ENCODE measurements at places on chromosomes 2 and 18.

DNA sequence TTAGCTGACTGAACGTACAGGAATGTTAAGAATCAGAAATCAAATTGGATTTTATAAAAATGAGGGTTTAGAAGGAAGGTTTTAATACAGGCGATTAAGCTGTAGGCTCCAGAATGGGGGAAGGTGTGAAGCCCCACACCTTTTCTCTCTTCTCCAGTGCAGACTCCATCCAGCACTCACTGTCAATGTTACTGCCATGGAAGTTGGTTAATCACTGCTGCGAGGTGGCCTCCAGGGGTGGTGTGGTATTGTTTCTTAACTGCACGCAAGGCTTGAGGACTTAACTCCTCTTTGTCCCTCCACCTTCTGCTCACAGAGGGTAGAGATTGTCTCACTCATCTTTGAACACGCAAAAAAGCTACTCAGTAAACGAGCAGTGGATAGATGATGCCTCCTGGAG is 26.9 kb upstream of the YWHAQ start:
- no peak for DNase-seq

DNA sequence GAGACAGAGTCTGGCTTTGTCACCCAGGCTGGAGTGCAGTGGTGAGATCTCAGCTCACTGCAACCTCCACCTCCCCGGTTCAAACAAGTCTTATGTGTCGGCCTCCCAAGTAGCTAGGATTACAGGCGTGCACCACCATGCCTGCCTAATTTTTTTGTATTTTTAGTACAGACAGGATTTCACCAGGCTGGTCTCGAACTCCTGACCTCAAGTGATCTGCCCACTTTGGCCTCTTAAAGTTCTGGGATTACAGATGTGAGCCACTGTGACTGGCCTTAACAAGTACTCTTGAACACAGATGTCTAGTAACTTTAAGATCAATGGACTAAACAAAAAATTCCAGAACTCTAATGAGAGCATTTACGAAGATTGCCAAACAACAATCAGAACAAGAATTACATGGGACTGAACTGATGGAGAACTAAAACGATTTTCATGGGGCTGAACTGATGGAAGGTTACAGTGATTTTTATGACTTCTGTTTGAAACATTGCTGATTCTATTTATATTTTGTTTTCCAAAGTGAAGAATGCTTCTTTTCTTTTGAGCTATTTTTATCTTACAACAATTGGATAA is 46.5 kb upstream of the ST3GAL5 start:
- DNase-seq: no peak

DNA sequence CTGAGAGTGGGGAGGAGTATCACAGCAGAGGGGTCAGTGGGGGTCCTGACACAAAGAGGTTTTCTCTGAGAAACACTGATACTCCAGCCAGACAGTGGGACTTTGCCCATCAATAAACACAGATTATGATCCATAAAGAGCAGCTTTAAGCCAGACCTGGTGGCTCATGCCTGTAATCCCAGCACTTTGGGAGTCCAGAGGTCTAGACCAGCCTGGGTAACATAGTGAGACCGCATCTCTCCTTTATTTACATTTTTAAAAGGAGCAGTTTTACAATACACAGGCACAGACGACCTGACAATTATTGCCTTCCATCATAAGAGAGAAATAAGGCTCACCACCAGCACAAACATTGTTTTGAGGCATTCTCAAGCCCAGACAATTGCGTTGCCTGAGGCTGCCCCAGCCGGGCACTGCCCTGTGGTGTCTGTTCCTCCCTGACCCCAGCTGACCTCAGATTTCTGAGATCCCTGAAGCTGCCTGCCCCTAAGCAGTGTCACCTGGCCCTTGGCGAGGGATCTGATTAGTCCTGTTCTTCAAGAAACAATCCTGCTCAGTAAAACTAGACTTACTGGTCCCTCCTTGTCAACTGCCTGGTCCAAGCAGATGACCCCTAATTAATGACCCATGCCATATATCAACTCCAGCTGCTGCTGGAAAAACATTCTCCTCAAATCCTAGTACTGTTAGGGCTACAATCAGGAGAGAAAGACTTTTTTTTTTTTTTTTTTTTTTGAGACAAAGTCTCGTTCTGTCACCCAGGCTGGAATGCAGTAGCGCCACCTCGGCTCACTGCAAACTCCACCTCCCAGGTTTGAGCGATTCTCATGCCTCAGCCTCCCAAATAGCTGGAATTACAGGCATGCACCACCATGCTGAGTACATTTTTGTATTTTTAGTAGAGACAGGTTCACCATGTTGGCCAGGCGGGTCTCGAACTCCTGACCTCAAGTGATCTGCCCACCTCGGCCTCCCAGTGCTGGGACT is 59.4 kb upstream of the SOS1 start:
- no peak for DNase-seq

DNA sequence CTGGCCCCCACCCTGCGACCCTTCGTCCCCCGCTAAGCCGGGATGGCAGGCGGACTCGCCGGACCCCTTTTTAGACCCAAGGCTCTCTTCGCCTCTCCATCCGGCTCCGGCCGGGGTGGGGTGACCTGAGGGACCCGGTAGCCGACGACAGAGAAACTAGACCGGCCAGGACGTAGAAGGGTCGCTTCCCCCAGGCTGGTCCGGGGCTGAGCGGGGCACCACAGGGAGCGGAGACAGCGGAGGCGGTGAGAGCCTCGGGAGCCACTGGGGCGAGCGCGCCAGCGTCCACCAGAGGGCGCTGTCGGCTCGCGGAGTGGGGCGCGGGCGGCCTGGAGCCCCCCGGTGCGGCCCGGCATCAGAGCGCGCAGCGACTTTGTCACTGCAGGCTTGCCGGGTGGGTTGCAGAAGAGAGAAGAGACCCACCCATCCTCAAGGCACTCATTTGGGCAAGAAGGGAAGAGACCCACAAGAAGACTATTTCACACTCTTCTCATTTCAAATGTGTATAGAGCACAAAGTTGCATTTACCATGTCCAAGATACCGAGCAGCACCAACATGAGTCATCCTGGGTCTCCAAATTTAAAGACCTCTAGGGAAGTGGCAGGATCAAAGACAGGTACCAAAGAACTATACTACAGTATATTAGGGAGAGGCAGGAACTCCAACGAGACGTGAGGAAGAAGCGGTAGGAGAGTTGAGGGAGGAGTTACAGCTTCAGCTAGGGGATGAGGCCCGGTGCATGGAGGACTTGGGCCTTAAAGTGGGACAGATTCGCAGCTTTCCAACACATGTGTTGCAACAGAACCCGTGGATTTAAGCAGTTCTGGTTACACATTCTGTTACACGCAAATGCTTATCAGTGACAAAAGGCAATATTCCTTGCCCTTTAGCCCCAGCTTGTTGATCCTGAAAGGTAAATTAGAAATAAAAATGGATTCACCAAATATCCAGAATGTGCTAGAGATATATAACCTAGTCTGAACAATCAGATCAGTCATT is 7.6 kb upstream of the PRKCE start:
- peak; percentile 57 for DNase-seq

- DNase-seq: no peak
Observed at GRCh38 chr2:176848844-176849243, 363.8 kb upstream of the HNRNPA3 start.

DNA sequence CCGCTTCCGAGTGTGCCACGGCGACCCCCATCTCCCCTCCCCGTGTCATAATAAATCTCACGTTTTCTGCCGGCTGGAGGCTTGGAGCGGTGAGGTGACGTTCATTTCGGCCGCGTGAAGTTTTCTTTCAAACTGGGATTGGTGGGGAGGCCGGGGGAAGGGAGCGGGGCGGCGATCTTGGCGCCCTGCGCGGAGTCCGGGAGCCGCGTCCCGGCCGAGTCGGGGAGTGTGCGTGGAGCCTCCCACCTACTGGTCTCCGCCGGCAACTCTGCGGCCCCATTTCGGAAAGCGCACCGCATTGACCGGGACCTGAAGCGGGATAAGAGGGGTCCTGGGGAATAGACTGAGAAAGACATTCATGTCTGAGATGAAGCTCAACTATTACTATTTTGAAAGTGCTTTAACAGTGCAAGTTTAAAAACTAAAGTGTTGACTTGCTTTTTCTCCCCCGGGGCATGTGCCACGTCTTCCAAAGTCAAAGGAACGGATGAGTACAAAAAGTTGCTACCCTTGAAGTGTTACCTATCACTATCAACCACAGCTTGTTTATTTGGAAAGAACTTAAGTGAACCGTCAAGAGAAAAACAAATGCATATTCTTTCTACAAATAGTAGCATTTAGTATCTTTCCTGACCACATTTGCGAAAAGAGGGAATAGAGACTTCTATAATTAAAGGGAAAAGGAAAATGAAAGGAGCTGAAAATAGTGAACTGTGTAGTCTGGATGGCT is 818 bp upstream of the IKZF2 start:
- no peak for DNase-seq

- no peak for DNase-seq
Observed at GRCh38 chr2:163347982-163348856, 387.6 kb downstream of the FIGN start.

DNA sequence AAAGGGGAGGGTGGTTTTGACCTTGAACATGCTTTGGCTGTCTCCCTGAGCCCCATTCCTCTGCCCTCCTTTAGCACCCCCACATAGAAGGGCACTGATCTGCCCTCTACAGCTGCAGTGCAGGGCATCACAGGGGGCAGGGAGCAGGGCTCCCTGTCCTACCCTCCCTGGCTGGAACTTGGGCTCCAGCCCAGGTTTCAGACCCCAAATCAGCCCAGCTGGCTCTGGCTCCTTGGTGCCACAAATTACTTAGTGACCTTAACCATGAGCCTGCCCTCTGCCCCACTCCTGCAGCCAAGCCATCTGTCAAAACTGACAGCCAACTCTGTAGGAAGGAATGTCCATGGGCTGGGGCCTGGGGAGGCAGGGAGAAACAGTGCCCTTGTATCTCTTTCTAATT is 105.6 kb downstream of the MAPK4 start:
- no peak for DNase-seq

DNA sequence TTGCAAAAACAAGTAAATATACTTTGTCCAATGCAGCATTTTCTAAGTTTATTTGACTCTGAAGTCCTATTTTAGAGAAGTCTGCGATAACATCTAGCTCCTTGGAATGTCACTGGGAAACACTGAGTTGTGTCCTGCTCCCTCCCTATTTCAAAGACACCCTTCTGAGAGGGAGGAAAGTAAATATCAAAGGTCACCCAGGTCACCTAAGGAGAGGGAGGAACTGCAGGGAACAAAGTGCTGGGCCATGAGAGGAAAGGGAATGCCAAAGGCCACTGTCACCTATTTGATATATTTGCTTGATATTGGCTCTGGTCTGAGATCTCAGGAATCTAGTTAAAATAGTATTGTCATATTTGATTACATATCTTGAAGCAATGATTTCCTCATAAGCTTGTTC is 201.3 kb downstream of the GCA start:
- DNase-seq: no peak

DNA sequence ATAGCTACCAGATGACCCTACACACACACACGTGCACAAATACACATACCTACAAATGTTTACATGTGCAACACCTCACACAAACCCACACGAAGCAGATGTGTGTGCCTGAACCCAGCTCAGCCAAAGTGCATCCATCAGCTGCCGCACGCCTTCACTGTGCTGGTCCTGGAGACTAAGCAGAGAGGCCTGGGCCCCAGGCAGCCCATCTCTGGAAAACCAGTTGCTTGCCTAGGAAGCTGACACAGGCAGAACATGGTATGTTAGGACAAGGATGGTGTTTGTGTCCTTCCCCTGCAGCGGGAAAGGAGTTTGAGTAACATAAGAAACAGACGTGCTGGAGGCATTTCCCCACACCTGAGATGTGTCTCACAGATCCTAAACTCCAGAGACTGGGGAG is 86.7 kb downstream of the SEPTIN10 start:
- DNase-seq: no peak

DNA sequence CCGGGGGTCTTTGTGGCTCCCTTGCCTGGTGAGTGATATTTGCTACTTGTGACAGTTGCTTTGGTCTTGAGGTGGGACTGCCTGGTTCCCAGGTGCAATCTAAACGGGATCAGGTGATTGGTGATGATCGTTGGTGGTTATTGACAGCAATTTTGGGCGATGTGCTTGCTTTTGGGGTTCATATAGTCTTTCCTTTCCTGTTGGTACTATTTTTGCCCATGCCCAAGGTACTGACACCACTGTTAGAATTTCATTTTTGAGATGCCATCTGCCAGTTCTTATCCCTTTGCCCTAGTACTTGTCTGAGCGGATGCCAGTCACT is 573 bp downstream of the WDR7 start:
- DNase-seq: no peak

- DNase-seq: no peak
Observed at GRCh38 chr2:135149251-135149650, 97.2 kb downstream of the RAB3GAP1 start.

DNA sequence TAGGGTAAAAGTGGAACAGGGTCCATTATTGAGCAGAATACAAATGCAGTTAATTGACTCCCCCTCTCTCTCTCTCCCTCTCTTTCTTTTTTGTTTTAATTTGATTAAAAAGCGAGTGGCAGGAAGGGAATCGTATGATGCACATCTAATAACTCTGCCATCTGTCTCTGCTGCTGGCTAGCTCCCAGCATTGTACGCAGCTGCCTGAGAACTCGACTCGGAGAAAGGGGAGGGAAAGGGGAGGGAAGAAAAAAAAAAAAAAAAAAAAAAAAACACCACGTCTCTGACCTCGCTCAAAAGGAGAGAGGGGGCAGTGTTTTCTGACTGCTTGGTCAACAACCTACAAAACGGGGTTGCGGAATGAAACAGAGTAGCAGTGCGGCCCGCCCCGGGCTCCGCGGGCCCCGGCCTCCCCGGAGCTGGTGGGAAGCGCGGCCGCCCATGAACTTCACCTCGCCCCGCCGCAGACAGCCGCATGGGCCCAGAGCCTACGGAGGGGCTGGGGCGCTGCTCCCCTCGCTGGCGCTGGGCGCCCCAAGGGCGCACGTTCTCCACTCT is 265.7 kb downstream of the TCF4 start:
- DNase-seq: peak; percentile 89

- DNase-seq: no peak
Observed at GRCh38 chr2:96987301-96987909, 1.0 kb upstream of the FAM178B start.

GRCh38 chr2:26429779-26430578 is 28.3 kb downstream of the DRC1 start:
- peak; percentile 77 for DNase-seq

- DNase-seq: no peak
Observed at GRCh38 chr2:102880731-102881130, 118.9 kb downstream of the TMEM182 start.

DNA sequence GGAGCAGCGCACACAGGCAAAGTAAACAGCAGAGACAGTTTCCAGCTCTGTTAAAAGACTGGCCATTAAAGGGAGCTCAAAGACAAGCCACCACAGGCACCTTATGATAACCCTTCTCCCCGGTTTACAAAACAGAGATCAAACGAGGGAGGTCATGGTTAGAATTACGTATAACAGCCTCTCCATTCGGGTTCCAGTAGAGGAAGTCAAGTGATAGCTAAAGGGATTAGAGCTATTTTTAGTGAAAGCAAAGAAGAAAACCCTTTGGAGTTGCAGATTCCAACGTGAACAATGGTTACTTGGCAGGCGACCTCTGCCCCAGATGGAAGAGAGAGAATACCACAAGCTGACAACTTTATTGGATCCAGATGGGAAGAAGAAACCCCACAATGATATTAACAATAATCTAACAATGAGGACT is 31.2 kb upstream of the EDAR start:
- no peak for DNase-seq

- no peak for DNase-seq
Observed at GRCh38 chr2:54519841-54520459, 63.8 kb downstream of the SPTBN1 start.

- no peak for DNase-seq
Observed at GRCh38 chr18:79933765-79934164, 17.7 kb downstream of the SLC66A2 start.

Data from NCI-H2081 (cell line).